ENCODE measurements at places on chromosomes 3 and 15. TPM values are rescaled to one million over a fixed set of nuclear protein-coding genes. Genes with fewer than 3 reads are reported as not detected.

DNA sequence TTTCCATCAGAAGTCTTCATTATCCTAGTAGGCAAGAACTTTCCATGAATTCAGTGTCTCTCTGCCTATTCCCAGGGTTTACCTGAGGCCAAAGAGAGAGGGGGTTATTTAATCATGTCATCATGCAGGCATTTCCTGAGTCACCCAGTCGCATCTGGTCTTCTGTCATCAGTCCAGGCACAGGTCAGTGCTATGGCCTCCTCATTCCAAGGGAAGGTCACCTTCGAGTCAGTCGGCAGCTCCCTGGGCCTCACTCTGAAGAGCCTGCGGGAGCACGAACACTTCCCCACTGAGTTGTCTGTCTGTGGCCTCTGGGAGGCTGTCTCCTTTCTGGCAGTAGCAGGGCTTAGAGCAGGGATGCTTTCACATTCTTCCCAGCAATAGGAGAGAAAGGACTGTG lies 26.2 kb upstream of the LRTM1 start:
- H3K4me3 ChIP-seq, result no peak overlapping the region
- H3K27me3 ChIP-seq, result no peaks in the 10 kb centered on the region
- DNase-seq, result no peak
- H3K36me3 ChIP-seq, result no peaks in the 10 kb centered on the region
- H3K27ac ChIP-seq, result no peak overlapping the region

DNA sequence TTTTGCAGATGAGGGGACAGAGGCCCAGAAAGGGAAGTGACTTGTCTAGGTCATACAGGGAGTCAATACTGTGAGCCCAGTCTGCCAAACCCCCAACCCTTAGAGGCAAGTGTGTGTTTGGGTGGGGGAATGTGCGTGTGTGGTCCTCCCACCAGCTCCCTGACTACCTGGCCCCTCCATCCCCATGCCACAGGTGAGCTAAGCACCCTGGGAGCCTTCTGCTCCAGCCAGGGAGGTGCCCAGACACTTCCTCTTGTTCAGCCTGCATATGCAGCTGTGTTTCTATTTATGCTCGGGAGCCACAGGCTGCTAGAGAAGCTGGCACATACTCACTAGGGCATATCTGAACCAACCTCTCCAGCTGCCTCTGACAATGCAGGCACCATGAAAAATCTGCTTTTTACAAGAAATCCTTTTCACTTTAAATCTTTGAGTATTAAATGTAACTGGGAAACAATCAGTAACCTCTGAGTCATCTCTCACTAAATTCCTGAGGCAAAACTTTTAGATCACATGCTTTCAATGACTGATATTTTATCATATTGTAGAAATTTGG lies 20.7 kb downstream of the TBC1D2B start:
- H3K36me3 ChIP-seq, result peaks cover 8% of the 10 kb centered on the region
- peak overlapping the region; percentile 15 for H3K4me3 ChIP-seq
- no peak for DNase-seq
- H3K4me1 ChIP-seq, result peaks cover 74% of the 10 kb centered on the region
- H3K27ac ChIP-seq, result peak overlapping the region; percentile 42

DNA sequence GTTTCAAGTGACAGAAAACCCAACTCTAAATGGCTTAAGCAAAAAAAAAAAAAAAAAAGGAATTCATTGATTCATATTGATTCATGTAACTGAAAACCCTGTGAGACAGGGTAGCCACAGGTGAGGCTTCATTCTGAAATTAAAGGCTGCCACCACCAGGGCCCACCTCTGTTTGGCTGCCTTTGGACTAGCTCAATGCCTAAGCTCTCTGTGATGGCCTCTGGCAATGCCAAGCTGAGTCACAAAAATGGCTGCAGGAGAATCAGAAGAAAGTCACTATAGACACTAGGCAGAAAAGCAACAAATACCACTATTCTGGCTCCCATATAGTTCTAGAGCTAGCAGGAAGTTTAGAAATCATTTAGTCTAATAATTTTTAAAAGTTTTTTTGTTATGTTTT lies 38.2 kb upstream of the GYG1 start:
- H3K27me3 ChIP-seq, result no peaks in the 10 kb centered on the region
- no peak for DNase-seq
- no peaks in the 10 kb centered on the region for H3K4me1 ChIP-seq
- H3K27ac ChIP-seq, result no peak overlapping the region

DNA sequence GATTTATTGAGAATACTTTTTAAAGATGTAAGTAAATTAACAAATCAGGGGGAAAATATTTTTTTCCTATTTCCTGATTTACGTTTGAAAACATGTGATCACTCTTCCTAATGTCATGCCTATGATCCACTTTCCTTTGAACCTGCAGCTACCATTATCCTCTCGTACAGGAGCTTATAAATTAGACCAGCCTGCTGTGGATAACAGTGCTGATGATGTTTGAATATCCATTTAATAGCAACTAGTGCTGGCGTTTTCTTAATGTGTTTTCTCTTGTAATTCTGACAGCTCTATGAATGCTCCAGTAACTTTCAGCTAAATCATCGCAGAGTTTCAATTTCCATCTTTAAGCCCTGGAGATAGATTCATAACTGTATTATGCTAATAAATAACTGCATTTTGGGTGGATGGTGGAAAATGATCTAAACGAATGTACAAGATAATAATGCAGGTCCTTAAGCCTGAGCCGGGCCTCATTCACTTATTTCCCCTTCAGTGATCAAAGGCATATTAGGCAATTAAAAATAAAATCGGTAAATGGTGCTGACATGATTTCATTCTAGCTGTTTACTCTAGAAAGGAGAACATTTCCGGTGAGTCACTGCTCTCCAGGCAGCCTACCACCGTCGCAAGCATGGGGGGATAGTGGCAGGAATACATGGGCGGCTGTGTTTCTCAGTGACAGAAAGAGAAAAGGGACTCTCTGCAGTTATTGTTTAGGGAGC lies 58.5 kb upstream of the SLC24A5 start:
- no peak overlapping the region for H3K4me3 ChIP-seq
- DNase-seq, result no peak
- H3K27me3 ChIP-seq, result no peaks in the 10 kb centered on the region

DNA sequence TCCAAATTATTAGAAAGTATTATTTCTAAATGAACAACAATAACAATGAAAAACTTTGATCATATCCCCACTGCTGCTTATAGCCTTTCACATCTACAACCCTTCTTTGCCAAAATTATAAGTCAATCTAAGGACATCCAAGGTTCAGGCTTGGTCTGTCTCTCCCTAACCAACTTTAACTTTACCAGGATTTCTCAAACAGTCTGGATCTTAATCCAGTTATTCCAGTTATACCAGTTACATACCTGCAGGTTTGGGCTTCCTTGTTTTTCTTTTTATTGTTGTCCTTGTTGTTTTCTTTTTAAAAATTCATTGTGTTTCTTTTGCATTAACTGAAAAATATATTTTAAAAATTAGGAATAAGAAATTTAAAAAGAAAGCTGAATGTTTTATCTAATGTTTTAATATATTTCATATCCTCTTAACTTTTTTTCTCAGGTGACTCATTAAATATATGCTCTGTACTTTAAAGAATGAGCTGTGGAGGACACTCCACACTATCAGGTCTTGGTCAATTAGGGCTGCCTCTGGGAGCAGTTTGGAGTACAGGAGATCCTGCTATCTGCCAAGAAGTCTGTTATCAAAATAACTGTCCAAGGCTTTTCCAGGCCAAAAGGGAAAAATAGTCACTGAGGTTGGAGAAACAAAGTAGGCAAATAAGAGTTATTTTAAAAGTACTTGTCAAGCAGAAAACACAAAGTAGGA lies 421.4 kb downstream of the EPHA6 start:
- no peaks in the 10 kb centered on the region for H3K4me1 ChIP-seq
- DNase-seq, result no peak
- H3K27me3 ChIP-seq, result no peaks in the 10 kb centered on the region
- H3K36me3 ChIP-seq, result no peaks in the 10 kb centered on the region

GRCh38 chr15:91915576-91915975 lies 62.1 kb downstream of the SLCO3A1 start:
- no peak overlapping the region for H3K27ac ChIP-seq
- DNase-seq, result no peak
- H3K4me1 ChIP-seq, result peaks cover 6% of the 10 kb centered on the region

DNA sequence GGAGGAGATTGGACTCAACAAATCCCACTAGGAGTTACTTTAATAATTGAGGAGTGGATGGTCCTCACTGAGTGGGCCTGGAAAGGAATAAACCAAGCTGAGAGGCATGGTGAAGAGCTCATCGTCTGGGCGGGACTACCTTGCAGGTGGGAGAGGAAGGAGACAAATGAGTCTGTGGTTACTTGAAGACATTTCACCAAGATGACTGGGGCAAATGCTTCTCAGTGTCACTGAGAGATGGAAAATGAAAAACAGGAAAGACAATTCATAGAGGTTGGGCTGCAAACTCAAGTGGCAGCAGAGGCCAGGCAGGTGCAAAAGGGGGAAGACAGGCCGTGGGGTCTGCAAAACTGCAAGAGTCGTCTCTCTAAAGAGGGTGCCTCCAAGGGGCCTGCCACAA lies 1.5 kb upstream of the ARHGAP31 start:
- no peaks in the 10 kb centered on the region for H3K27me3 ChIP-seq
- peaks cover 26% of the 10 kb centered on the region for H3K4me1 ChIP-seq
- peak overlapping the region; percentile 91 for H3K27ac ChIP-seq
- peak; percentile 35 for DNase-seq
- no peaks in the 10 kb centered on the region for H3K36me3 ChIP-seq

- no peaks in the 10 kb centered on the region for H3K4me1 ChIP-seq
- H3K4me3 ChIP-seq, result no peak overlapping the region
- no peaks in the 10 kb centered on the region for H3K27me3 ChIP-seq
- H3K36me3 ChIP-seq, result no peaks in the 10 kb centered on the region
- H3K27ac ChIP-seq, result no peak overlapping the region
These were observed 43.8 kb upstream of the UACA start for GRCh38 chr15:70806992-70807712.

DNA sequence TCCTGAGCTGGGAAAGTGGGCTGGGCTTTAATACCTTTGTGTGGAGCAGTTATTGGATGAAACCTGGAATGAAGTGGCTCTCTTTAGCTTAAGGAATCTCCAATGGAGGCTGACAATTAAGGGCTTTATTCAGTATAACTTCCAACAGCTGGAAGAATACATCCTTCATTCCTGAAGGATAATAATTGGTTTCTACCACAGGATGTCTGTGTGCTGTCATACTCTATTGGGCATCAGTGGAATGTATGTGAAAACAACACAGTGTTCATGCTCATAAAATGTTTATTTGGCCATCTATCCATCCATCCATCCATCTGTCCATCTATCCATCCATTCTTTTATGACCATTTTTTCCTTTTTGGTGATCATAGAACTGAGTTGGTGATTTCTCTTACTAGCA lies 220.7 kb upstream of the GAP43 start:
- no peak for DNase-seq
- H3K4me1 ChIP-seq, result no peaks in the 10 kb centered on the region
- no peak overlapping the region for H3K4me3 ChIP-seq
- H3K27ac ChIP-seq, result no peak overlapping the region

DNA sequence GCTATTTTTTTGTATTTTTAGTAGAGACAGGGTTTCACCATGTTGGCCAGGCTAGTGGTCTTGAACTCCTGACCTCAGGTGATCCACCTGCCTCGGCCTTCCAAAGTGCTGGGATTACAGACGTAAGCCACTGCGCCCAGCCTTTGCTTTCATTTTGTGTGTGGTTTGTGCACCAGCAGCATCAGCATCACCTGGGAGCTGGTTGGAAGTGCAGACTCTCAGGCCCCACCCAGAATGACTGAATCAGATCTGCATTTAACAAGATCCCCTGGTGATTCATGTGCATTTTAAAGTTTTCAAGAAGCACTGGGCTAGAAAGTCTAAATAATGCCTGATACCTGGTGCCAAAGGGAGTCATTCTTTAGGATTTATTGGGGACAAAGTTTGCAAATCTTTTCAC lies 73.4 kb upstream of the BNIP2 start:
- H3K27ac ChIP-seq, result no peak overlapping the region
- H3K36me3 ChIP-seq, result no peaks in the 10 kb centered on the region
- no peak for DNase-seq
- no peaks in the 10 kb centered on the region for H3K4me1 ChIP-seq

GRCh38 chr3:19231792-19232461 lies 83.6 kb downstream of the KCNH8 start:
- H3K27ac ChIP-seq, result no peak overlapping the region
- H3K27me3 ChIP-seq, result no peaks in the 10 kb centered on the region
- no peak for DNase-seq

DNA sequence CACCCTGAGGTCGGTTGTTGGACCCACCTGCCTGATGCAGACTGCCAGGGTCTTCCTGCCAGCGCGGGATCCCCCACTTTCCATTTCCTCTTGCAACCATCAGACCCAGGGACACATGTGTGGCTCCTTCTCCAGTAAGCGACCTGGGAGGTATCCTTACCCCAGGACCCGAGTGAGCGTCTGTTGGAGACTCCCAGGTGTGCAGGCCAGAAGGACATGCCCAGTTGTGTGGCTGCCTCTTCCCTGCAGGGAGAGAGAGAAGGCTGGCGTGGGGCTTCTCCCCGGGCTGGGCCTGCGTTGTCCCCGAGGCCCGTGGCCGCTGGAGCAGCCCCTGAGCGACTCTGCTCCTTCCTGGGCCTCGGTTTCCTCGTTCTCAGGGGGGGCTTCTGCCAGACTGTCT lies 56.8 kb downstream of the APBA2 start:
- H3K27me3 ChIP-seq, result no peaks in the 10 kb centered on the region
- H3K27ac ChIP-seq, result no peak overlapping the region
- no peaks in the 10 kb centered on the region for H3K36me3 ChIP-seq
- H3K4me3 ChIP-seq, result peak overlapping the region; percentile 28
- peaks cover 77% of the 10 kb centered on the region for H3K4me1 ChIP-seq
- DNase-seq, result no peak

GRCh38 chr15:41779662-41780157 lies 5.4 kb downstream of the MAPKBP1 start:
- H3K36me3 ChIP-seq, result no peaks in the 10 kb centered on the region
- H3K4me1 ChIP-seq, result peaks cover 22% of the 10 kb centered on the region
- no peak overlapping the region for H3K4me3 ChIP-seq
- no peaks in the 10 kb centered on the region for H3K27me3 ChIP-seq
- no peak for DNase-seq

- DNase-seq, result no peak
- H3K27ac ChIP-seq, result no peak overlapping the region
- no peaks in the 10 kb centered on the region for H3K4me1 ChIP-seq
- H3K27me3 ChIP-seq, result peaks cover 4% of the 10 kb centered on the region
These were observed 158.6 kb upstream of the NR2E3 start for GRCh38 chr15:71651750-71652186.

- no peaks in the 10 kb centered on the region for H3K27me3 ChIP-seq
- no peak overlapping the region for H3K27ac ChIP-seq
- no peak overlapping the region for H3K4me3 ChIP-seq
- no peaks in the 10 kb centered on the region for H3K4me1 ChIP-seq
- DNase-seq, result no peak
- H3K36me3 ChIP-seq, result no peaks in the 10 kb centered on the region
These were observed 22.4 kb downstream of the PAQR5 start for GRCh38 chr15:69320977-69321554.

- no peak overlapping the region for H3K4me3 ChIP-seq
- peaks cover 11% of the 10 kb centered on the region for H3K4me1 ChIP-seq
- no peak overlapping the region for H3K27ac ChIP-seq
- H3K36me3 ChIP-seq, result no peaks in the 10 kb centered on the region
- H3K27me3 ChIP-seq, result no peaks in the 10 kb centered on the region
These were observed 491.9 kb downstream of the NTRK3 start for GRCh38 chr15:87764461-87765240.

PRR20G gene
- not detected for polyA plus RNA-seq

GRIP2 gene
- not detected for polyA plus RNA-seq

RPUSD3 gene
- polyA plus RNA-seq, result 67.3 TPM

GHSR gene
- polyA plus RNA-seq, result not detected
